ENCODE measurements at places on chromosomes 3 and 15. TPM values are rescaled to one million over a fixed set of nuclear protein-coding genes. Genes with fewer than 3 reads are reported as not detected.

- no peak for DNase-seq
Observed at GRCh38 chr3:175598740-175599139, 739.6 kb downstream of the NAALADL2 start.

DNA sequence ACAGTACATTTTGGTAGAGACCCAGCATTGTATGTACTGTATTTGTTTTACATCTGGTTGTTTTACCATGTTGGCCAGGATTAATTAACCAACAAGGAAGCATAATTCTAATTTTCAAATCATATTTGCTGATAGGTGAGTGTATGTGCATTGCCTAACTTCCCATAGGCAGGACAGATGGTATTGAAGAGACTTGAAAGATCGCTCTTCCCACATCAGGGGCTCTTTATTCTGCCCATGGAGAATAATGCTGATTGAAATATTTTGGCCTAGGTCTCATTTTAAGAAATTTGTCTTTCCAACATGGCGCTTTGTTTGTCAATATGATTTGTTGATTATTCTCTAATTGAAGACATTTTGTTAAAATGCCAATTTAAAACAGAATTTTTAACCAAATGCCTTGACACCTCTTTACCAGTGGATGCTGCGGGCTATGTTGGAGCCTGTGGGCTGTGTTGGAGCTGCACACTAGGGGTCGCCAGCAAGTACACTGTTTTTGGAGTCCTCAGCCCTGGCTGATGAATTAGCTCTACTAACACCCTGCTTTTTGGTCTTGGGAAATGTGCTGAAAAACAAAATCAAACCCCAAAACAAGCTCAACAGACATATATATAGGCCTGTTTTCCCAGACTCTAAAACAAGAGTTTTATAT is 5.3 kb downstream of the P2RY12 start:
- peak; percentile 31 for DNase-seq

CTXND1 gene
- total RNA-seq: not detected

P3H2 gene
- total RNA-seq: 24.2 TPM

- DNase-seq: no peak
Observed at GRCh38 chr3:102682741-102683140, 247.9 kb downstream of the ZPLD1 start.

GRCh38 chr3:177894081-177894728 is 642.0 kb upstream of the KCNMB2 start:
- DNase-seq: no peak

GRCh38 chr3:70386846-70387245 is 74.4 kb upstream of the MDFIC2 start:
- DNase-seq: no peak

DNA sequence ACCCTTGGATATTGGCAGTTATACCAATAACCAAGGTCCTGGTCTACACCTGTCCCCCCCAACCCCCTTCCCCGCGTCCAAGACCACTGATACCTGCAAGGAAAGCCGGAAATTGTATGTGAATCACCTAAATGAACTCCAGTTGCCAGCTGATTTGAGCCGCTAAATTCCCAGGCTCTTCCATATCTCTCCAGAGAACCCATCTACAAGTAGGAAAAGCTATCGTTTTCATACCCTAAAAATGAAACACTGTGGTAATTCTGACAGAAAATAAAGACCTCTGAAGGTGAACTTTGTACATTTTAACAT is 114.2 kb upstream of the ICE2 start:
- DNase-seq: no peak

DNA sequence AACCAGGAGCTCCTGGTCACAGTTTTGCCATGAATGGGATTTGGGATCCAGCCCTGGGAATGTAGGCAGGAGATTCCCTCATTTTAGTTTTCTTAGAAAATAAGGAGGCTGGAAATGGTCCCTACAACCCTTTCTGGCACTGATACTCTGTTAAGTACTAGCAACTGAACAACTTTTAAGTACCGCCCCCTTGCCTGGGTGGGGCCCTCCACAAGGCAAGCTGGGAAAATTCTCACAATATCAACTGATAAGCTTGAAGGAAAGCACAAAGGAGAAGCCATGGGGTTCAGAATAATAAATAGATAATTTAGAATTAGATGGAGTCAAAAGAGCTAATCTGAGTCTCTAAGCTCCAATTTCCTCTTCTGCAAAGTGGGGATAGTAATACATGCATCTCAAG is 4.2 kb upstream of the DGKG start:
- no peak for DNase-seq

- no peak for DNase-seq
Observed at GRCh38 chr3:177731644-177732268, 534.5 kb upstream of the TBL1XR1 start.

GRCh38 chr15:66252685-66253417 is 699 bp downstream of the MEGF11 start:
- DNase-seq: peak; percentile 7

- no peak for DNase-seq
Observed at GRCh38 chr15:41955807-41956525, 16.4 kb downstream of the EHD4 start.

- DNase-seq: no peak
Observed at GRCh38 chr3:50453907-50454306, 49.5 kb downstream of the CACNA2D2 start.

DNA sequence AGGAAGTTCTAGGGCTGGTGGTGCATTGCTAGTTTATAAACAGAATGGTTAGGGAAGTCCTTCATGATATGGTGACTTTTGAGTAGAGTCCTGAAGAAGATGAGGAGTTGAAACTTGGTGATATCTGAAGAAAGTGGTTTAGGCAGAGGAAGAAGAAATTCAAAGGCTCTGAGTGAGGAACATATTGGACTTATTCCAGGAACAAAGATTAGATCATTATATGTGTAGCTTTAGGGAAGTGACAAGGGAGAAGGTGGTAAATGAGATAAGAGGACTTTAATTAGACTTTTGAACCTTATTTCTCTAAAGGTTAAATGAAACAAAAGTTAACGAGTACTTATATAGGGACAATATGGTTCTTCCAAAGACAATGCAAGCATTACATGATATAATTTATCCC is 286.7 kb downstream of the DOCK3 start:
- no peak for DNase-seq

DNA sequence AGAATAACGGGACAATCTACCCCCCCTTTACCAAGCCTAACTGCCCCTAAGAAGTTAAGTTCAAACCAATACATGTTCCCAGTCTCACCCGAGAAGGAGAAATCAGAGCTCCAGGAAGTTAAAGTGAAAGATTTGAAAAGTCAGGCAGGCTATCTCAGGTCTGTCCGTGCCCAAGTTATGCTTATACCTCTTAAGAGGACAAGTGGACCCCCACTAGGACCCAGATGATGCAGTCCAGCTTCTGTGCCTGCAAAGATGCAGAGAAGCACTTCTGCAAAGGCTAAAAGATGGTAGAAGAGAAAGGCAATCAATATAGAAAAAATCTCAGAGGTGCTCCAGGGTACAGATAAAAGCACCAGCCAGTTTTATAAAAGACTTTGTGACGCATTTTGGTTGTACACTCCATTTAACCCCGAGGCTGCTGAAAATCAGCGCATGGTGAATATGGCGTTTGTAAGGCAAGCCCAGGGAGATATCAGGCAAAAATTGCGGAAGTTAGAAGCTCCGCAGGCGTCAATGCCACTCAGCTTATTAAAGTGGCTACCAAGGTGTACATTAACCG is 9.8 kb upstream of the SLC9C1 start:
- peak; percentile 56 for DNase-seq

- DNase-seq: no peak
Observed at GRCh38 chr3:175308097-175308496, 449.0 kb downstream of the NAALADL2 start.

- DNase-seq: no peak
Observed at GRCh38 chr3:45571969-45572368, 22.6 kb upstream of the LIMD1 start.

LSM3 gene
- total RNA-seq: 11.4 TPM

GRCh38 chr3:106635271-106635670 is 742.0 kb upstream of the CCDC54 start:
- DNase-seq: peak; percentile 62

GRK7 gene
- 0.05 TPM for total RNA-seq

- DNase-seq: peak; percentile 11
Observed at GRCh38 chr3:152961323-152961722, 126.4 kb downstream of the P2RY1 start.

DNA sequence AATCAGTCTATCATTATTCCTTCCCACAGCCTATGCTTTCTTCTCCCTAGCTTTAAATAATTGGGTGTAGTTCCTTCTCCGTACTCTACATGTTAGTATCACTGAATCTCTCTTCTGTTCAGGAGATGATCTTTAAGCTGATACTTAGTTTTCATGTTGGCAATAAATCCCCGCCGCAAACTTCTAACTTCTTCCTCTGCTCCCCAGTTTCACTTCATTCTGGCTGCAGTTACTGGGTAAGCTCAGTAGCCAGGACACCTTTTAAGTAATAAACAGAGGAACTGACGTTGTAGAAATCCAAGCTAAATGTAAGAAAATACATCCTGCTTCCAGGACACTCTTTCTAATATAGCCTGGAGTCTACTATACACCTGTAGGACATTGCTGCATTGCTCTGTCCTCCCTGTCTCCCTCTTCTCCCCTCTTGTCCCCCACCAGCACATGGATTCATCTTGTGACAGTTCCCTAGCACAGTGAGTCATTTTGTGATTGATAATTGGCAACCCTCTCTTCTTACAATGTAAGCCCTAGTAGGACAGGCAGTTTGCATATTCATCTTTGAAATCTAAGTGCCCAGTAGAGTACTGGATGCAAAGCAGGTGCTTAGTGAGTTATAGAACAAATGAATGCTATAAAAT is 598.2 kb downstream of the UNC13C start:
- DNase-seq: no peak

FOXL2 gene
- 3.1 TPM for total RNA-seq

DNA sequence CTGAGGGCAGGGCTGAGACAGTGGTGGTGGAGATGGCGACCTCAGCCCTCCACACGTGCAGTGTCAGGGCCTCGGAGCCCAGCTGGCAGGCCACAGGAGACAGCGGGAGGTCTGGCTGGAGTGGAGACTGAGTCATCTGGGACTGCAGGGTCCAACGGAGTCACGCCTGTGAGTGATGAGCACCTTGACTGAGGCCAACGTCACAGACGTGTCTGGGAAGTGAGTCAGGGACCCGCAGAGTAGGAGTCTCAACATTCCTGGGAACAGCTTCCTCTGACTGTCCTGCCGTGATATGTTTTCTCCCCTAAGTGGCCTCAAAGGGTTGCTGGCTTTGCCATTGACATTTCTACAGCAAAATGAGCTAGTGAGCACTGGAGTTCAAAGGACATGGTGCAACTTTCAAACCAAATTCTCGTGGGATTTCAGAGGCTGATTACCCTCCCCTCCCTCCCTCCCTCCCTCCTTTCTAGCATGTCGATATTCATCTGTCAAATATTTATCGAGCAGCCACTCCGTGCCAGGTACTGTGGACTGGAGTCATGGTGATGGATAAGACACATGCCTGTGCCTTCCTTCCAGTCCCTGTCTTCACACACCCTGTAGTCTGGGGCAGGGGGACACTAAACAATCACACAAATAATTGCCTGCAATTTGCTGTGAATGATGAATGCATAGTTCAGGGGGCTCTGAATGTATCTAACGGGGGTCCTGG is 53.3 kb upstream of the AMOTL2 start:
- DNase-seq: peak; percentile 97

GRCh38 chr3:15148614-15149013 is 49.7 kb upstream of the RBSN start:
- peak; percentile 36 for DNase-seq

DNA sequence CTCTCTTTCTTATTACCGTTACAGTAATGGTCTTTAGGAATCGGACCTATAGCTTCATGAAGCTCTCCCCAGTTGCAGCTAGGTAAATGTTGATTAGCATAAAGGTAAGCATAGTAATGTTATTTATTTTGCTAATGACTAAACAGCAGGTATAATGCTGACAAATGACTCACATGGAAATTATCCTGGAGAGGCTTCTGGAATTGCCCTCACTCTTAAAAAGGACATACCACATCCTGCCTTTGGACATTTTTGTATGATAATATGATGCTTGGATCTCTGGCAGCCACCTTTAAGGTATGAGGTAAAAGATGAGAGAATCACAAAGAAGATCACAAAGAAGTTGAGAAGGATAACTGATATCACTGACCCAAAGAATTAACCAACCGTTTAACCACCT is 238.6 kb downstream of the CHL1 start:
- DNase-seq: no peak

DNA sequence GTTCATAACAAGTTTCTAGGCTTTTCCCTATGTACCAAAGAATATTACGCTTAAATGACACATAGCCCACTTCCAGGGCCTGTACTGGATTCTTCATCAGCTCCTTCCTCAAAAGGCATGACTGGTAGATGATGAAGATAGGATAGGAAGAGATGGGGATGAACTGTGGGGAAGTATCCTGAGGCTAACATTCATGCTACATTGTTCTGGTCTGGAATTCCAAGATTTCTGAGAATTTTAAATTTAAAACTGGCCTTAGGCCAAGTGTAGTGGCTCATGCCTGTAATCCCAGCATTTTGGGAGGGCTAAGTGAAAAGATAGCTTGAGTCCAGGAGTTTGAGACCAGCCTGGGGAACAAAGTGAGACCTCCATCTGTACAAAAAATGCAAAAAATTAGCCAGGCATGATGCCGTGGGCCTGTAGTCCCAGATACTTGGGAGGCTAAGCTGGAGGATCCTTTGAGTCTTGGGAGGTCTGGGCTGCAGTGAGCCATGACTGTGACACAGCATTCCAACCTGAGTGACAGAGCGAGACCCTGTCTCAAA is 160.1 kb upstream of the PLAAT1 start:
- DNase-seq: no peak

PPP1R14D gene
- not detected for total RNA-seq

GRCh38 chr3:27340534-27340933 is 28.6 kb downstream of the NEK10 start:
- DNase-seq: no peak

- peak; percentile 12 for DNase-seq
Observed at GRCh38 chr3:89216016-89216739, 108.8 kb downstream of the EPHA3 start.

GRCh38 chr3:123350971-123351370 is 97.9 kb downstream of the ADCY5 start:
- no peak for DNase-seq

PRR20G gene
- total RNA-seq: not detected

GRCh38 chr3:151553888-151554287 is 93.0 kb upstream of the IGSF10 start:
- DNase-seq: no peak

SCAANT1 gene
- total RNA-seq: not detected

RARRES1 gene
- total RNA-seq: not detected

GRCh38 chr15:64883100-64883581 is 28.6 kb upstream of the ANKDD1A start:
- DNase-seq: no peak

MNS1 gene
- total RNA-seq: 2.4 TPM

DNA sequence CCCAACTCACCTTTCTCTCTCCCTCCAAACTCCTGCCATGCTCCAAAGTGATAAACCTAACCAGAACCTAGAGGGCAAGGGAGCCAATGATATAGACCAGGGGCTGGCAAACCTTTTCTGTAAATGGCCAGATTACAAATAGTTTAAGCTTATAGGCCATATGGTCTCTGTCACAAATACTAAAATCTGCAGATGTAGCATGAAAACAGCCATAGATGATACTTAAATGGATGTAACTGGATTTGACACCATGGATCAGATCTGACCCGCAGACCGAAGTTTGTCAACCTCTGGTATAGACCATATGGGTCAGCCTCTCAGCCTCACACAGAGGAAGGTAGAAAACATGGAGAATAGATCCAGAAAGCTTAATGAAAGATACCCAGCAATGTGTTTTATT is 165.2 kb upstream of the STT3B start:
- DNase-seq: no peak

SPTSSB gene
- total RNA-seq: not detected
